Hippocampal formation (tissue), 2 donors: ENCODE measurements at places on chromosomes 1 and 21.

DNA sequence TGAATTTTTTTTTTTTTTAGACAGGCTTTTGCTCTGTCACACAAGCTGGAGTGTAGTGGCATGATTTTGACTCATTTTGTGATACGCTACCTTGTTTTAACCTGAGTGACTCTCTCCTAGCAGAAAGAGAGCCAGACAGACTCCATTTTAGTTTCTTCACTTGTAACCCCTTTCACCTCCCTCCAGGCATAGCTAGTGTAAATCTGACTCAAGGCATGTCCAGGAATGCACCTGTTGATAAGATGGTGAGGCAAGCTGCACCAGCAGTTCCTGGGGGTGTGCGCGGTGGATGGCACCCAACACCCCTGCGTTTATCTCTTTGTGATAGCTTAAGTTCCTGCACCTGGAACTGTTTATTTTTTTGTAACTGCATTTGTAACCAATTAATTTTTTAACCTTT, 4.7 kb upstream of the PHACTR4 start:
- no peak for DNase-seq

DNA sequence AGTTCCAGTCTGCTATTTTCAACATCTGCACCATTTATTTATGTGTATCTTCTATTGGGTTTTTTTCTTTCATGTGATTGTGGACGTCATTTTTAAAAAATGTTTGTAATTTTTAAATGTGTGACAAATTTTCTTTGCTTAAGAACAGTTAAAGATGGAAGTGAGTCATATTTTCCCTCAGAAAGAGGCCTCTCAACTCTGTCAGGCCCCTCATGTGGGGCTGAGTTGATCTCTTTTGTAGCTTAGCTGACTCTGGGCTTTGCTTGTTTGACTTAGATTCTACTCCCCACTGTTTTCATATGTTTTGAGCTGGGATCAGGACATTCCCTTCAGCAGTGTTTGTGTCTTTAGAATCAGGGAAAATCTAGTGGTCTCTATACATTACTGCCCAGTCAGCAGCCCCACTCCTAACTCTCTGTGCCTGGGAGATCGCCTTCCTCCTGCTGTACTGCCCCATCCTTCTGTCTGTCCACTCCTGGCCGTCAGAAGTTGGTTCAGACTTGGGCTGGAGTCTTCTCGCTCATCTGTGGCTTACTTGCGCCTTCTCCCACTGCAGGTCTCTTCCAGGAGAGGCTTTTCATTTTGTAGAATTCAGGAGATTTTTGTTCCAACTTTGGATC, 137.4 kb downstream of the DYRK1A start:
- DNase-seq, result no peak

DNA sequence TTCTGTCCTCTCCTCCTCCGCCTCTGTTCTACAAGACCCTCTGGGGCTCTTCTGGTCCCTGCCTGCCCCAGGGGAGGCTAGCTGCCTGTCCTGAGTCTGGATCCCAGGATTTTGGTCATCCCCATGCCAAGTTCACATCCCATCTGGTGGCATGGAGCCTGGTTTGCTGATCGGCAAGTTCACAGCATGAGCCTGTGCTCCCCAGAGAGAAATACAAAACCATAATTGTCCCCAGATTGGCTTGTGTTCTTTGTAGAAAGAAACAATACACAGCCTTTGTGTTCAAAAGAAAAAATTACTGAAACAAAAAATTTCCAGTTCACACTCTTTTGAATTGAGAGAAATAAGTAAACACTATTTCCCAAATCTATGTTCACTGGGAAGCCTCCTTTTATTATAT, 149.4 kb upstream of the ZC3H12A start:
- DNase-seq, result peak; percentile 90

DNA sequence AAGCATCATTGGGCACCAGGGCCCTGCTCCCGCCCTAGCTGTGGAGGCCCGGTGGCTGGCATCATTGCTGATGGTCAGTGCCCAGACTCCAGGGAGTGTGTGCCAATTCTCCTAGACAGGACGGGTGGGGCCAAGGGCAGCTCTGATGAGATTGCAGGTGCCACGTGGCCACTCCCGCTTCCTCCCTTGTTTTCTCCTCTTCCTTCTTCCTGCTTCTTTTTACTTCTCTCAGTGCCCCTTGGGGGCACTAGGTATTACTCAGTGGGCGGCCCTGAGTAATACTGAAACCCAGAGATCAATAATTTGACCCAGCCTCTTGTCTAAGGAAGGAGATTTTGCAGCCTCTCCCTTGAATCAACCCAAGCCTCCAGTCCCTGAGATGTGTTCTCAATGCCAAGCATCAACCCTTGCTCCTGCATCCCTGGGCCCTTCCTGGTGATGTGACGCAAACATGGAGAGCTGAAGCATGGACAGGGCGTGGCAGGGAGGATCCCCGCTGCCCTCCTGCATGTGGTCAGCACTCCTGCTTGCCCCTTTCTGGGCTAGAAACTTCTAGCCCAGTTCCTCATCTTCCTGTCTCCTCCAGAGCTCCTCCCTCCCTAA, 32.4 kb downstream of the CDK18 start:
- peak; percentile 52 for DNase-seq

GRCh38 chr21:46128933-46129571, 26.3 kb downstream of the FTCD start:
- DNase-seq, result no peak

- no peak for DNase-seq
These were observed 25.8 kb upstream of the CCN1 start for GRCh38 chr1:85554630-85555327.

- no peak for DNase-seq
These were observed 119.2 kb downstream of the LRIG2 start for GRCh38 chr1:113192242-113192641.

GRCh38 chr1:181806746-181807145, 254.8 kb downstream of the ZNF648 start:
- no peak for DNase-seq

DNA sequence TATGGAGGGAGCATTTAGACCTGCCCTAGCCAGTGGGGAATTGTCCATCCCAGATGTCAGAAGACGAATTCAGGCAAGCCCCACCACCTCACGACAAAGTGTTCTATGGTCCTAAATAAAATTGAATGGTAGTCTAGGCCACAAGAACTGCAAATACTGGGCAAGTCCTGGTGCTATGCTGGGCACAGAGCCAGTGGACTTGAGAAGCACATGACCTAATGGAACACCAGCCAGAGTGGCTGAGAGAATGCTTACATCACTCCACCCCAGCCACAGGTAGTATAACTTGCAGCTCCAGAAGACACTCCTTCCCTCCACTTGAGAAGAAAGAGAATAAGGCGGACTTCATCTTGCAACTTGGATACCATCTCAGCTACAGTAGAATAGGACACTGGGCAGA, 567.3 kb upstream of the CXADR start:
- DNase-seq, result no peak

- DNase-seq, result no peak
These were observed 42.1 kb upstream of the SRP9 start for GRCh38 chr1:225735252-225736149.

DNA sequence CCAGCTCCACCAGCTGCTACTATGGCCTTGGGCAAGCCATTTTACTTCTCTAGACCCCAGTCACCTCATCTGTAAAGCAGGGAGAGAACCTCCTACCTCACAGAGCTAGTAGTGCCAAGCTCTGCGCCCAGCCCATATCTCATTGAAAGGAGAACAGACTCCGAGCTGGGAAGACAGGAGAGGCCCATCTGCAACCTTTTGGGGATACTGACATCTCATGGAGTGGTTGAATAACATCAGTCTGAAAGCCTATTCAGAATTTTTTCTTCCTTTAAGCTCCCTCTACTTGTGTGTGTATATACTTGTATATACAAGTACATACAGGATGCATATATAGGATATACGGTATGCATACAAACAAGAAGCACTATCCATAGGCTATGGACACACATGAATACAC, 279.5 kb upstream of the POU3F1 start:
- no peak for DNase-seq

- no peak for DNase-seq
These were observed 28.9 kb downstream of the INAVA start for GRCh38 chr1:200923601-200924000.

DNA sequence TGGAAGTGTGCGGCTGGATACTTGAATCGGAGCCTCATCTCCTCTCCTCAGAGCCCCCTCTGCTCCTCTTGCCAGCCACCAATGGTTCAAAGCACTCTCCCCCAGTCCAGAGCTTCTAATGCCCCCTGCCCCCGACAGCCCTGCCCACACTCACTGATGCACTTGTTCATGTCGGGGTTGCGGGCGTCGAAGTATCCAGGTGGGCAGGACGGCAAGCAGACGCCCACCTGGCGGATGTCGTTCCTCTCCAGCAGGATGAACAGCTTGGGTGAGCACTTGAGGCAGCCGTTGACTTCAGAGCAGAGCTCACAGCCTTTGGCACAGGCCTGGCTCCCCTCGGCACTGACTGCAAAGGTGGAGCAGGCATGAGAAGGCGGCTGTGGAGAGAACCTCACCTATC, 18.4 kb downstream of the RSPO1 start:
- DNase-seq, result no peak

GRCh38 chr1:161722406-161722805, 1.1 kb downstream of the FCRLB start:
- DNase-seq, result no peak

DNA sequence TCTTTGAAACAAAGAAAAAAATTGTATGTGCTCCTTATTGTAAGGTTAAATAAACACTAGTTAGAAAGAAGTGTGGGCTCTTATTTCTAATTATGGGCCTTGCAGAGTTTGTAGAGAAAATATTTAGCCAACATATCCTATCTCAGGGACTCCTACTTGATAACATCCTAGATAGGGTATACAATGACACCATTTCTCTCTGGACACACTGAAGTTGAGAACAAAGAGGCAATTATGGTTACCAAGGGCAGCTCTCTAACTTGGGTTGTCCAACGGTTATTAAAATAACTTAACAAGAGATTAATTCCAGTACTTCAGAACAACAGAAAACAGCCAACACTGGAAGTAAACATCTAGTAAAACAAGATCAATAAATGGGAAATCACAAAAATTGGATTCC, 69.0 kb upstream of the ZC3H11B start:
- no peak for DNase-seq

DNA sequence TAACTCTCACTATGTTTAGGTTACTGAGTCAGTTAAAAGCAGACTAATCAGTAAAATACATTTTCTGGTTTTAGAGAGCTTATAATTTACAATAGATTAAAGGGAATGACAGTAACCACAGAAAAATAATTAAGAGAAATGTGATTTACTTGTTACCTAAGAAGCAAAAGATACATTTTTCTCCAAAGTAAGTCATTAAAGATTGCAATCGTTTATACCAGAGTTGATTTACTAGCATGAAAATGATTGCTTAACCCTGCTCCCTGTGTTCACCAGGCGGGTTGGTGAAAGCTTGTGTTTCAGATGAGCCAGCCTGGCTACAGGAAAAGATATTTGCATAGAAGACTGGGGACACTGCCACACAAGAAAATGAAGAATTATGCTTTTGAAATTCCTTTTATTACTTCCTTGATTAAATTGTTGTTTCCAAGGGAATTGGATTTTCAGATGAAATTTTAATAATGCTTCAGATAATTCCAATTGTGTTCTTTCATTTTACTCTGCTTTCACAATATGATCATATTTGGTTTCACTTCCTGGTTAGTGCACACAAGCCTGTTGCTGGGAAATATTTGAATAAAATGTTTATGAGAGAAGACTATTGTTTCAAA, 27.9 kb downstream of the LRRC8B start:
- DNase-seq, result peak; percentile 30

DNA sequence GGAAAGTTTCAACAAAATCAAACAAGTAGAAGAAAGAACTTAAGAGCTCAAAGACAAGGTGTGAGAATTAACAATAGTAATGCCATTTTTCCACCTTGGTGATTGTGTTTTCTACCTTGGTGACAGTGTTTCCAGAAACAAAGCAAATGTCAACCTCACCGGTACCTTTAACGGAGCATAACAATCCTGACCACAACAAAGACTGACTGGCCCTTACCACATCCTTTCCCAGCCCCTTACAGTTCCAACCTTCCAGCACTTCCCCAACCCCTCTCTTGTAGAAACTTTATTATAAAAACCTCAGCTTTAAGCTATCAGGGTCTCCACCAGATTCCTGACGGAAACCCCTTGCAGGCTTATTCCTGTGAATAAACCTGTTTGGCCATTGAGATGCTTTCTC, 16.7 kb downstream of the STYXL2 start:
- no peak for DNase-seq

DNA sequence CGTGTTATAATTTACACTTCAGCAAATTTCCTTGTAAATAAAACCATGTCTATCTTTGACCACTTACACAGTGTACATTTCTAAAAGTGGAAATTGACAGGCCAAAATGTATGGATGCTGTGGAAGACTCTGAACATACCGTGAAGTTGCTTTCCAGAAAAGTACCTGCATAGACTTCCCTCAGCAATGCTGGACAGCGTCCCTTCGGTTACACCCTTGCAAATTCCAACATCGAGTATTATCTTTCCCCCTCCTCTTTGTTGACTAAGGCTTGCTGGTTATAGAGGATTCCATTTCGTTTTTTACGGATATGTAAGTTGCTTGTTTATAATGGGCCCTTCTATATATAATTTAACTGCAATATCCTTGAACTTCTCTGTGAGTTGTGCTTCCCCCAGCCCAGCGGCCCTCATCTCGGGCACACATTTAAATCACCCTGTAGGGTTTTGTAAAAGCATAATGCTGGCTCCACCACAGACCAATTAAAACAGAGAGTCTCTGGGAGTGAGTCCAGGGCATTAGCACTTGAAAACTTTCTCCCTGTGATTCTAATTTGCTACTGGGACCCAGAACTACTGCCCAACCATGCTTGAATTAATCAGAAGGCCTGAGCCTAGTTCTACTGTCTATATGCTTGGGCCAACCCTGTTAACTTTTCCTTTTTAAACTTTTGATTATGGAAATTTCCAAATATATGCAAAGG, 230.3 kb downstream of the GRIK3 start:
- DNase-seq, result no peak

- DNase-seq, result peak; percentile 69
These were observed 7.3 kb upstream of the CTRC start for GRCh38 chr1:15430787-15431570.

DNA sequence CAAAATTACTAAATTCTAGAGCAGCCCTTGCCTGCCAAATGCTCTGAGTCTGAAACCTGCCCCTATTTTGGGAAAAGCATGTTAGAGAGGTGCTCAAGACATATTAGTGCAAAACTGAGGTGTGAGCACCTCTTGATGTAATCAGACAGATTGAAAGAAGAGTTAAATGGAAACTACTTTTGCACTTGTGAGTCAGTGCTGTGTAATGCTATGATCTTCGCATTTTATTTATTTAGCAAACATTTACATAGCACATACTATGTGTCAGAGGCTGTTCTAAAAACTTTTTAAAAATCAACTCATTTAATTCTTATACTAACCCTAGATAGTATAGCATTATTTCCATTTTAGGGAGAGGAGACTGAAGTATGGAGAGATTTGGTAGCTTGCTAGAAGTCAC, 138.1 kb downstream of the ELAVL4 start:
- no peak for DNase-seq
